ENCODE measurements at places on chromosomes 1 and 21. TPM values are rescaled to one million over a fixed set of nuclear protein-coding genes. Genes with fewer than 3 reads are reported as not detected.
A peak's percentile ranks its signal among the peaks of the same experiment; 100 is the strongest.

Gene SLC6A9
- total RNA-seq, result 7.9 TPM

DNA sequence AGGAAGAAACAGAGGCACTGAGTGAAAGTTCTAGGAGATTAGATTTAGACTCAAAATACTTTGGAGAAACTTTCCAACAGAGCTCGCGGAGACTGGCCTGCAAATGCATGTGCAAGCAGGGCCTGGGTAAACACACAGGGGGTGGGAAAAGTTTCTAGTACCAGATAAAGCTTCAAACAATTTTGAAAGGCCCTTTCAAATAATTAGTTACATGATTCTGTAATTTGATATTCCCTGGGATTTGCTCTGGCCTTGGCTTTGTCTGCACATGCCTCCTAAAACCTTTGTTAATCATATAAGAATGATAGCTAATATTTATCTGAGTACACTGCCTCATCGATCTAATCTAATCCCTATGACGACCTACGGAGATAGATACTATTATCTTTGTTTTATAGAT is 31.3 kb downstream of the VTCN1 start:
- DNase-seq, result no peak

DNA sequence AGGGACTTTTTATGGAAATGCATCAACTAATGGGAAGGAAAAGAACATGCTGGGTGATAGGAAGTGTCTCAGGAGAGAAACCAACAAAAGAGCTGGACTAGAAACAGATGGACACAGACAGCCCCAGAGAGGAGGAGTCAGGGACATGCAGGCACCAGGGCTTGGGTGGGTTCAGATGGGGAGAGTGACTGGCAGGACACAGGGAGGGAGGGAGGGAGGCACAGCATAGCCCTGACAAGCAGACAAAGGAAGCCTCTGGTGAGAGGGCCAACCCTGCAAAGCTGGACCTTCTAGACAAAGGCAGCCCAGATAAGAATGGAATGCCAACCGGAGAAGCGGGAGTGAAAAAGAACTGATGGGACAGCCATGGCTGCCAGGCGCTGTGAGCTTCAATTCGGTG is 568.8 kb downstream of the AJAP1 start:
- DNase-seq, result peak; percentile 42

GRCh38 chr1:217342105-217342504 is 288.8 kb downstream of the GPATCH2 start:
- DNase-seq, result no peak

GRCh38 chr1:13228343-13228781 is 2.4 kb upstream of the PRAMEF18 start:
- DNase-seq, result peak; percentile 82

All from Karpas-422 (cell line).